NB4 (cell line): ENCODE measurements at places on chromosomes 12 and 14.

DNA sequence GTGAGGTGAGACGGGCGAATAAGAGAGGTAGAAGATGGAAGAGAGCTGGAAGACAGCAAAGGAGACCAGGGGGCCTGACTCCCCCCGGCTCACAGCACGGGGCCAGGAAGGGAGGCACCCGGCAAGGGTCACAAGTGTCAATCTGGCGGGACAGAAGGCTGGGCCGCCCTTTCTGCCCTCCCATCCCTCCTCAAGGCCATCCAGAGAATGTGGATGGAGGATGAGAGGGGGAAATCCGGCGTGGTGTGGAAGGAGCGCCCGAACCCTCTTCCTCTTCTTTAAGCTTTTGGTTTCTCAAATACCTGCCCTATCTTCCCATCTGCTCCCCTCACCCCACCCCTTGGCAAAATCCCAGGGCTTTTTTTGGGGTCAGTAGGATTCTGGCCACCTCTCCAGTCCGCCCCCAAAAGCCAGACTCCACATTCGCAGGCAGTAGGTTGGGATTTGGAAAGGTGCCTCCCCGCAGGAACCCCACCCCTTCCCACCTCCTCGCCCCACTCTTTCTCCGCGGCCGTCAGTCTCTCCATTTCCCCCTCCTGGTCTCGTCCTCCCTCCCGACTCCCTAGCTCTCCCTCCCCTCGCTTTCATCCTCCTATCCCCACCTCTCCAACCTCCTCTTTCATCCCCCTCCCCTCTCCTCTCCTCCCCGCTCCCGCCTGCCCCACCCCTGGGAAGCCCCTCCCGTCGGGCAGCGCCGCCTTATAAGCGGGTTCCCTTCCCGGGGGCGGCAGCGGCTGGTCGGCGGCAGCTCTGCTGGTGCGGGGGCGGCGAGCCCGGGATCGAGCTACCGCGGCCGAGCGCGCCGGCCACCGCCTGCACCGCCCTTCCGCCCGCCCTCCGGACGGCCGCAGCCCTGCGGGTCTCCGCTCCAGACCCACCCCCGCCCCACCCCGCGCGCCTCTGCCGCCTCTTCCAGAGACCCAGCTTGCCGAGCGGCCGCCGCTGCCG is at the start of gene PTMS:
Gene PTMS (plus strand): TSS at position 730 of the 948 bp plus-strand sequence. CDS start 343 bp downstream, outside the sequence.
- DNase-seq, result peak; percentile 59

DNA sequence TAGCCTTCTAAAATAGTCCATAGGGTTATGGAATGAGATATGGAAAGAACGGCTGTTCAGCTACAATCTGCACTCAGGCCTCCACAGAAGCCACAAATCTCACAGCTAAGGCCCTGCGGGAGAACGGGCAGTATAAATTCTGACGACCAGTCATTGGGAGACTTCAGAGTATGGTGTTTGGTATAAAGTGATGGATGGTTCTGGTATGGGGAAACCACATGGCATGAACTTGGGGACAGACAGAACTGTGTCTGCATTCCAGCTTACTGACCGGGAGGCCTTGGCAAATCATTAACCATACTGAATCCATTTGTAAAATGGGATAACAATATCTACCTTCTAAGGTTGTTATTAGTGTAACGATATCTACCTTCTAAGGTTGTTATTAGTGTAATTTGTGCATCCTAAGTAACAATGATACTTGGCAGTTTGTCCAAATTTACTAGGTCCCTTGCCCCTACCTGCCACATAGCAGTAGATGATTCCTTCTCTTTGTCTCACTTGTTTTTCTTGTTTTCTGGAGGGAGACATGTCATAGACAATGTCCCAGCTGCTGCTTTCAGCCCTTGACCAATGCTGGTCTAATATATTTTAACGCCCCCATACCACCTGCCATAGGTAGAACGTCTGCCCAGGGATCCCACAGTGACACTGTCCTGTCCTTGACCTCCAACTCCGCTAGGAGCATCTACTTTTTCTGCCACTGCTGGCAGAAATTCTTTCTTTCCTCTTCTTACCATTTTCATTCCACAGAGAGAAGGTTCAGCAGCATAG is 6.8 kb downstream of the CDKL1 start:
- DNase-seq, result no peak

- DNase-seq, result no peak
These were observed 4.2 kb downstream of the TBK1 start for GRCh38 chr12:64456119-64456518.

DNA sequence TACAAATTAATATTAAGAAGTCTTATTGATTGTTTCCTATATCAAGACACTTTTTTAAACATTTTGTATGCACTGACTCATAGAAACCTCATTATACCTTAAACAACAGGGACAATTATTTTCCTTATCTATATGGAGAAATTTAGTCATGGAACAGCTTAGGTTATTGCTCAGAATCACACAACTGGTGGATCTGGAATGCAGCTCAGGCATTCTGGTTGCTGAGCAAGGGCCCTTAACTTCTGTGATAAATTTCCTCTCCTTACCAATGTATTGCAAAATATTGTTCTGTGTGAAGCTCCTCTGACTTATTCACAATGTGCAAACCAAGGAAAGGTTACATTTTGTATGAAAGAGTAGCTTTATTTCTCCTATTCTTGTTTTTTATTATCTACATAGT is 817.8 kb downstream of the LRFN5 start:
- no peak for DNase-seq

- peak; percentile 72 for DNase-seq
These were observed 610 bp downstream of the TMTC2 start for GRCh38 chr12:82687021-82688011.

GRCh38 chr12:19248929-19249602 is 119.5 kb downstream of the PLEKHA5 start:
- DNase-seq, result no peak

DNA sequence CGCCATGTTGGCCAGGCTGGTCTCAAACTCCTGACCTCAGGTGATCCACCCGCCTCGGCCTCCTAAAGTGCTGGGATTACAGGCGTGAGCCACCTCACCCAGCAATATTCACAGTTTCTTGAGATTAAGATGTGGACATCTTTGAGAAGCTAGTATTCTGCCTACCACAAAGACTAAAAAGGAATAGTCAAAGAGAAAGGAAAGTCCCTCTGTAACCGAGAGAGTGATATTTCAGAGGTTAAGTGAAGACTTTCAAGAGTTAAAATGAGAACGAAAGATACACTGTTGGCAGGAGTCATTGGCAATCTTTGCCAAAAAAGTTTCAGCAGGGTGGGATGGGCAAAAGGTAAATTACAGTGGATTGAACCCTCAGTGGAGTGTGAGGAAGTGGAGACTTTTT is 15.6 kb downstream of the DGKA start:
- DNase-seq, result no peak

DNA sequence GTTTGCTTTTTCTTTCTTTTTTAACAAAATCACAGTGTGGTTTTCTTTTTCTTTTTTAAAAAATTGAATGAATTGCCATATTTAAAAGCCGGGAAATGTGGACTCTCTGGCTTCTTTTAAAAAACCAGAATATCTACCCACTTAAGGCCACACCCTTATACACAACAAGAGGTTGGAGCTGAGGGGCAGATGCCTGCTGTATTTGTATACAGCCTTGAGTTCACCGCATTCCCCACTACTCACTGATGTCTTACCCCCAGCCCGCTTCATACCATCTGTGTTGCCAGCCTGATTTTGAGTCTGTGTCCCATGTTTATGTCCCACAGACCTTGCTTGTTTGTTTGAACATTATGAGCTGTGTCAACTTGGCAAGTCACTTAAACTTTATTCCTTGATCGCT is 14.3 kb downstream of the JDP2 start:
- DNase-seq, result no peak

DNA sequence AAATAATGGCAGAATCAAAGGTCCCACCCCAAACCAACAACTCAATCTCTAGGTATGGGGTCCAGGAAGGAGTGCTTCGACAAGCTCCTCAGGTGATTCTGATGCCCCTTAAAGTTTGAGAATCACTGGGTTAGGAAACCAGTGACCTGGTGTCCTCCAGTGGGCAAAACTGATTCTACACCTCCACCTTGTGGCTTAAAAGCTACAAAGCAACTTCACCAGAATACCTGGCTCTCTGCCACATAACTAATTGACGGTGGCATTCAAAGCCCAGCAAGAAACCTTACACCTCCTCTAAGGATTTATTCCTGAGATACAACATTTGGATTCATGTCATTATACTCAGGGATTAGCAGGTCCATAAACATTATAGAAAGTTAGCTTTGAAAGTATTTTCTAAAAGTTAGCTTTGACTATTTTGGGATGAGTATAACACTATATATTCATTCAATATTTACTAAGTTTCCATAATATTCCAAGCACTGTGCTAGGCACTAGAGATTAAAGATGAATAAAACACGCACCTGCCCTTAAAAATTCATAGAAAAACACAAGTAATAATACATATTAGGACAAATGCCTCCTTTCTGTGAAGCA is 45.4 kb downstream of the DCAF5 start:
- DNase-seq, result peak; percentile 54

GRCh38 chr12:122128481-122128880 is 45.5 kb downstream of the IL31 start:
- no peak for DNase-seq

DNA sequence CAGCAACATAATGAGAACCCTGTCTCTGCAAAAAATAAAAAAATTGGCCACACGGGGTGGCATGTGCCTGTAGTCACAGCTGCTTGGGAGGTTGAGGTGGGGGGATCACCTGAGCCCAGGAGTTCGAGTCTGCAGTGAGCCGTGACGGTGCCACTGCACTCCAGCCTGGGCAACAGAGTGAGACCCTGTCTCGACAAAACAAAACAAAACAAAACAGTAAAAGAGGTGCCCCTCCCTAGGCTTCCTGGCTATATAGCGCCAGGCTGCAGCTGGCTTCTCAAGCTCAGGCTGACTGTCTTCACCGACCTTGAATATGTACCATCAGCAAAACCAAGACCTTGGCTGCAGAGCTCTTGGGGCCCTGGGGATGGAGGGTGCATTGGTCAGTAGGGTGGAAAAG is 29.4 kb downstream of the TSPAN9 start:
- no peak for DNase-seq

DNA sequence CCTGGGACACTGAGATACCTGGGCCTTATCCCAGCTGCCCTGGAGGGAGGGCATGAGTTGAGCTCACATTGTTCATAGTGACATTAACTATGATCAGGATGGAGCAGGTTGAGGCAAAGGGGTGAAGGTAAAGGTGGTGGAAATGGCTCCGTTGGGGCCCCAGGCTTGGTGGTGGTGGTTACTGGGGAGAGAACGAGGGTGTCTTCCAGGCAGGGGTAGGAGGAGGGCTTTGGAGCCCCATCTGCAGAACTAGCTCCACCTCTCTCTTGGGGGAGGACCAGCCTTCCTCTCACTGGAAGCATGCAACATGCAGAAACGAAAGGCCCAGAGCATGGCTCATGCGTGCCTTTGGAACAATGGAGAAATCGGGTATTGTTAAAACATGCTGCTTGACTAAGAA is 217.0 kb downstream of the SLC41A2 start:
- DNase-seq, result no peak

- DNase-seq, result no peak
These were observed 52.8 kb upstream of the GTF2A1 start for GRCh38 chr14:81273521-81273920.

- DNase-seq, result no peak
These were observed 70.1 kb upstream of the CSRP2 start for GRCh38 chr12:76948879-76949278.

GRCh38 chr12:10612984-10613348 is 443 bp downstream of the MAGOHB start:
- DNase-seq, result peak; percentile 23

GRCh38 chr12:122130150-122130549 is 43.9 kb downstream of the IL31 start:
- DNase-seq, result no peak

- peak; percentile 85 for DNase-seq
These were observed 17.5 kb downstream of the NIN start for GRCh38 chr14:50813544-50813863.

GRCh38 chr12:45580356-45580969 is 149.0 kb upstream of the ARID2 start:
- no peak for DNase-seq

DNA sequence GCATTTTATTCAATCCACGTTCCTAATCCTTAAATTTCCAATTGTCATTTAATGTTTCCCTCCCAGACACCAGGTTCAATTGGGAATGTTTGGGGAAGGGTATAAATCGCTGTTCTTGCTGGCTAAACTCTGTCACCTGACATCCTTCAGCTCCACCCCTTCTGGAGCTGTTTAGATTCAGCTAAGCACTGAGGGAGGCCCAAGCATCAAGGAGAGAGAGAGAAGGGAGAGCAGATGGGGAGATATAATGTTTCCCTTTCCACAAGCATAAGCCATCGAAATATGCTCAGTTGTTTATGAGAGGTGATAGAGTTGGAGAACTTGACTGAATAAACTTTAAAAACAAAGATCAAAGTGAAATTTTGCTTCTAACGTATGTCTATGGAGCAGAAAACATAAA is 1.8 kb downstream of the ABCC9 start:
- no peak for DNase-seq

- DNase-seq, result no peak
These were observed 16.3 kb downstream of the DUSP16 start for GRCh38 chr12:12546314-12546772.

DNA sequence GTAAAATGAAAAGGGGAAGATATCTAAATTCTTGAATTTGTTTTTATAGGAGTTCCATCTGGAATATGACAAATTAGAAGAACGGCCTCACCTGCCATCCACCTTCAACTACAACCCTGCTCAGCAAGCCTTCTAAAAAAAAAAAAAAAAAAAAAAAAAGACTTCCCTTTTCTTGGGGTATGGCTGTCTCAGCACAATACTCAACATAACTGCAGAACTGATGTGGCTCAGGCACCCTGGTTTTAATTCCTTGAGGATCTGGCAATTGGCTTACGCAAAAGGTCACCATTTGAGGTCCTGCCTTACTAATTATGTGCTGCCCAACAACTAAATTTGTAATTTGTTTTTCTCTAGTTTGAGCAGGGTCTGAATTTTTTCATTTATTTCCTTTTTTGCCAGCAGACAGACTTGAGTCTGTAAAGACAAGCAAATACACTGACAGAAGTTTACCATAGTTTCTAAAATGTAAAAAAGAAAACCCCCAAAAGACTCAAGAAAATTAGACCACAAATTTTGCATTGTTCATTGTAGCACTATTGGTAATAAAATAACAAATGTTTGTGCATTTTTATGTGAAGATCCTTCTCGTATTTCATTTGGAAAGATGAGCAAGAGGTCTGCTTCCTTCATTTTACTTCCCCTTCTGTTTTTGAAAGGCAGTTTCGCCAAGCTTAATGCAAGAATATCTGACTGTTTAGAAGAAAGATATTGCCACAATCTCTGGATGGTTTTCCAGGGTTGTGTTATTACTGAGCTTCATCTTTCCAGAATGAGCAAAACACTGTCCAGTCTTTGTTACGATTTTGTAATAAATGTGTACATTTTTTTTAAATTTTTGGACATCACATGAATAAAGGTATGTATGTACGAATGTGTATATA is 12.1 kb upstream of the KCNMB4 start:
- peak; percentile 27 for DNase-seq

- DNase-seq, result no peak
These were observed 236.4 kb downstream of the PAWR start for GRCh38 chr12:79454338-79454843.

- DNase-seq, result no peak
These were observed 51.8 kb downstream of the PELI2 start for GRCh38 chr14:56170028-56170427.

GRCh38 chr14:100526057-100526456 is 61.2 kb downstream of the BEGAIN start:
- DNase-seq, result no peak
